ENCODE measurements at places on chromosomes 7 and 10.

GRCh38 chr10:33557313-33557712 is 222.8 kb upstream of the NRP1 start:
- no peak for DNase-seq

- DNase-seq, result no peak
Observed at GRCh38 chr7:119578116-119578515, 694.9 kb upstream of the KCND2 start.

GRCh38 chr7:95871075-95871848 is 98.9 kb downstream of the DYNC1I1 start:
- no peak for DNase-seq

GRCh38 chr10:82910301-82910700 is 1035.3 kb downstream of the NRG3 start:
- no peak for DNase-seq
